ENCODE measurements at places on chromosomes 11 and 22. TPM values are rescaled to one million over a fixed set of nuclear protein-coding genes. Genes with fewer than 3 reads are reported as not detected.
A peak's percentile ranks its signal among the peaks of the same experiment; 100 is the strongest.

DNA sequence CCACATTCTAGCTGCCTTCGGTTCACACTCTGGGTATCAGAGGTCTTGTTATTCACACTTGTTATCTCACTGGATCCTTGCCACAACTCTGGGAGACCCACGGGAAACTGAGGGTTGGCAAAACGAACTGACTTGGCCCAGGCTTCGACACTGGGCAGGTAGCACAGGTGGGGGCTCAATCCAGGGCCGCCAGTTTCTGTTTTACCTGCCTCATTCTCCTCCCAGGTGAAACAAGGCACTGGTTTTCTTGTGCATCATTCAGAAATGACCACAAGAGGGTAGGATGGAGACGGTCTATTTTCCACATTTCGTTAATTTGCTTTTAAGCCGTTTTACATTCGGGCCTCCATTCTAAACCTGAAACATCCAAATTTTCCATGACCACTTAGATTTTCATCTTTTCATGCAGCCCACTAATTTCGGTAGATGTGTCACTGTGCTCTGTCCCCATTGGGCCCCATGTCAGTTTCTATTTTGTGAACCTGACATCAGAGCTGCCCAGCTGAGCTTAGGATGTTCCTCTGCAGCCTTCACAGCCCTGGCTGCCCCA is 108.1 kb downstream of the KIAA1671 start:
- DNase-seq, result peak; percentile 81

Gene MRTFA
- total RNA-seq, result 26.2 TPM

GRCh38 chr11:69822676-69823494 is 3.7 kb upstream of the FGF3 start:
- no peak for DNase-seq

DNA sequence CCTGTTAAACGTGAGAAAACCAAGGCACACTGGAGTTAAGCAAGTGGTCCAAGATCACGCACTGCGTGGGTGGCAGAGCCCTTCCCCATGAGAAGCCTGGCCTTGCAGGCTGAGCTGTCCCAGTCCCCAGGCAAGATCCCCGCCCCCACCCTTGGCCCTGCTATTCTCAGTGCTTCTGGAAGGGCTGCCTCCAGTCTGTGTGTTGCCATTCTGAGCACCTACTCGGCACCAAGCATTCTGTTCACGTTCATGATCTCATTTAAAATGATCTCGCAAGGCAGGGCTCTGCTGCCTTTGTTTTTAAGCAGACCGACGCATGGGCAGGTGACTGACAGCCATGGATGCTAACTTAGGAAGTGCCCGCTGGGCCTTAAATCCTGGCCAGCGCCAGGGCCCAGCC is 62.8 kb downstream of the PHF21B start:
- no peak for DNase-seq

DNA sequence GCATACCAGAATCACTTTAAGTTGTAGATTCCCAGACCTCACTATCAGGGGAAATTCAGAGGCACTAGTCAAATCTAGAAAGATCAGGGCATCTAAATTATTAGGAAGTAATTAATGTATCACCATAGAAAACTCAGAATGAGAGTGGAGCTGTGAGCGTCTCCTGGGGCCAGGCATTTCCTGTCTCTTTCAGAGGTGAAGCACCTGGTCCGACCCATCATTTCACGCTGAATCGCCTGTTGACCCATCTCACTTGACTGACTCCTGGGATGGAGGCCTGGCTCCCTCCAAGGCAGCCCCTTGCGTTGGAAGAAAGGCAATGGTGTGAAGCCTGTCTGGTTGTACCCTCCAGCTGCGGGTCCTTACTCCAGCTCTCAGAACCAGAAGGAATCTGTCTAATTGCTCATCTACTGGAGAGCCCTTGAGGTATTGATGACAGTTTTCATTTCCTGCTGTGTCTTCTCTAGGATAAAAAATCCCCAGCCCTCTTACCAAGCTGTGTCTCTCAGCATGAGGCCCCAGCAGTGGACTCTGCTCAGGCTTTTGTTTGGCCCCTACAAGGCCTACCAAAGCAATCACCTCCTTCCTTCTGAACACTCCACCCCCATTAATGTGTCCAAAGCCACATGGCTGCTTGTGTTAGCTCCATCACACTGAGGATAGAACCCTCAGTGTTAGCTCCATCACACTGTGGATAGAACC is 93.2 kb upstream of the SYT13 start:
- DNase-seq, result no peak

GRCh38 chr11:69413993-69414392 is 67.5 kb upstream of the LINC01488 start:
- no peak for DNase-seq

DNA sequence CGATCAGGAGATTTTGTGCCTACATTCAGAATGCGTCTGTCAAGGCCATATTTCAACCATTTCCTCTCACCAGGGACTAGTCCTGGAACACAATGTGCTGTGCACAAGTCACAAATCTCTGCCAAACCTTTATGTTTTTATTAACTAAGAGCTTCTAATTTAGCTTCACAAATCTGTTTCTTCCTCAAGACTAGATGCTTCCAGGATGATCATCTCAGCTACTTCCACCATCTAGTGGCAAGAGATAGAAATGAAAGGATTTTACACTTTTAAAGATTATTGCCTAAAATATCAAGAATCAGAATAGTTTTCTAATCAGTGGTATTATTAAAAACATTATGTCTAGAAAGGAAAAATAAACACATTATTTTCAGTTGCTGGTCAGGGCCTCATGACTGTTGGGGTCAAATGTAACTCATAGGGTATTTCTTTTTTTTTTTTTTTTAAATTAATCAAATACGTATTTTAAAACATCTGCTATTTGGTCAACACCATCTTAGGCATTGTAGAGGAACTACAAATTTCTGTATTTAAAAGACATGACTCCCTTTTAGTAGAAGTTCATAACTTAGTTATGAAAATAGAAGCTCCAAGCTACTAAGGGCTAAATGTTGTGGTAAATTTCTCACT is 1102.6 kb downstream of the DLG2 start:
- DNase-seq, result peak; percentile 35

- peak; percentile 67 for DNase-seq
Observed at GRCh38 chr11:12674936-12675696, 895 bp downstream of the TEAD1 start.

- DNase-seq, result no peak
Observed at GRCh38 chr11:19316434-19316833, 75.7 kb upstream of the E2F8 start.

Gene OR5A1
- not detected for total RNA-seq

- DNase-seq, result peak; percentile 69
Observed at GRCh38 chr11:110093407-110094297, 460 bp downstream of the ZC3H12C start.

DNA sequence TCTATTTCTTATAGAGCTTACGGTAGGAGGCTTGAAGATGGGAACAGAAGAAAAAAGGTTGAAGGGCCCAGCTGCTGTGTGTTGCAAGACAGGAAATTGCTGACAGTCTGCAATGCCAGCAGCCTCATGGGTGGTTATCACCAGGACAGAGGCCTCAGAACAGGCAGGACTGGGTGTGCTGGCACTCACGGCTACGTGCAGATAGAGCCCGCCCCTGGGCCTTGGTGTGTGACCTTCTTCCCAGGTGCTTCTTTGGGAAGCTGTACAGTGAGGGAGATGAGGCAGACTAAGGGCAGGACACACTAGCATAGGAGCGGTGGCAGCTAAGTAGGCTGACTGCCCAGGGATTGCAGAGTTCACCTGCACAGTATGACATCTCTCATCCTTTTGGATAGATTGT is 12.6 kb downstream of the PRAME start:
- no peak for DNase-seq

DNA sequence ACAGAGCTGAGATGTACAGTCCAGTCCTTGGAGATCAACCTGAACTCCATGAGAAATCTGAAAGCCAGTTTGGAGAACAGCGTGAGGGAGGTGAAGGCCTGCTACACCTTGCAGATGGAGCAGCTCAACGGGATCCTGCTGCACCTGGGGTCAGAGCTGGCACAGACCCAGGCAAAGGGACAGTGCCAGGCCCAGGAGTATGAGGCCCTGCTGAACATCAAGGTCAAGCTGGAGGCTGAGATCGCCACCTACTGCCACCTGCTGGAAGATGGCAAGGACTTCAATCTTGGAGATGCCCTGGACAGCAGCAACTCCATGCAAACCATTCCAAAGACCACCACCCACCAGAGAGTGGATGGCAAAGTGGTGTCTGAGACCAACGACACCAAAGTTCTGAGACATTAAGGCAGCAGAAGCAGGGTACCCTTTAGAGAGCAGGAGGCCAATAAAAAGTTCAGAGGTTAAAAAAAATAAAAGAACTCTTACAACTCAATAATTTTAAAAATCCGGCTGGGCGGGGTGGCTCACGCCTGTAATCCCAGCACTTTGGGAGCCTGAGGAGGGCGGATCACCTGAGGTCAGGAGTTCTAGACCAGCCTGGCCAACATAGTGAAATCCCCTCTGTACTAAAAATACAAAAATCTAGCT is 69.9 kb upstream of the RTL6 start:
- no peak for DNase-seq

- peak; percentile 98 for DNase-seq
Observed at GRCh38 chr22:38700789-38701628, at the start of gene JOSD1. JOSD1 (minus strand) TSS chr22:38700943; CDS start chr22:38699987, 956 bp downstream.

Measured in H7 (cell line).